ENCODE measurements at places on chromosomes 5 and 9.
A peak's percentile ranks its signal among the peaks of the same experiment; 100 is the strongest.

- DNase-seq, result no peak
Observed at GRCh38 chr5:103894882-103895281, 332.3 kb upstream of the NUDT12 start.

- no peak for DNase-seq
Observed at GRCh38 chr5:95963650-95964410, 2.2 kb upstream of the ELL2 start.

GRCh38 chr9:97853844-97854695, 1.0 kb downstream of the FOXE1 start:
- DNase-seq, result no peak

GRCh38 chr5:9201761-9202160, 344.1 kb downstream of the SEMA5A start:
- DNase-seq, result no peak

DNA sequence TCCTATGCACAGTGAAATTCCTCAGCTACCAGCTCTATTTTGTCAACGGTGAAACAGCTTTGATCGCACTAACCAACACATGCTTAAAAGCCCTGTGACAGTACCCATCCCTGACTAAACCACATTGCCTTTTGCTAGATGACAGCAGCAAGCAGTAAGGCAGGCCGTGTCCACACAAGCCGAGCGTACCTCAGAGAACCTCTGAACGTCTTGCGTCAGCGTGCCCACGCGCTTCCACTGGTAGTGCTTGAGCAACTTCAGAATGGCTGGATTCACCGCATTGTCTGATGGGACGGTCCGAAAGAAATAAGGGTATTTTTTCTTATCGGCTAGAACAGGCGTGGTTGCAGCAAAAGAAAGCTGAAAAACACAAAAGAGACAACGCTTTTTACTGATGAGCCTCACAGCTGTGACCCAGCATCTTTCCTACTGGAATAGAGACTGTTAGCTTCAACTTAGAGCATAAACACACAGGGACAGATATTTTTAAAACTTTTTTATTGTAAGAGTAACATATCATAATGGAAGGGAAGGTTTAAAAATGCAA, 167.0 kb downstream of the GABBR2 start:
- DNase-seq, result no peak

DNA sequence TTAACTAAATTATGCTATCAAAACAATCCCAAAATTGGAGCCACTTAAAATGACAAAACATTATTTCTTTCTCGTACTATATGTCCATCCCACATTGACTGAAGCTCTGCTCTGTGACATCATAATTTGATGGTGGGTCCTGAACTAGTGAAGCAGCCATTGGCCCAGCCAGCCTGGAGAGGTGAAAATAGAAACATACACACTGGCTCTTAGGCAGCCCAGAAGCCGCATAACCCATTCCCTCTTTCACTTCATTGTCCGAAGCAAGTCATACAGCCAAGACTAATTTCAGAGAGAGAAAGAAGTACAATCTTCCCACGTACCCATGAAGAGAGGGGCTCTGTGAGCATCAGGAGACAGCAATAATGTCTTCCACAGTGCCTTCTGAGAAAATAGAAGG, 342.5 kb downstream of the NFIB start:
- DNase-seq, result no peak

DNA sequence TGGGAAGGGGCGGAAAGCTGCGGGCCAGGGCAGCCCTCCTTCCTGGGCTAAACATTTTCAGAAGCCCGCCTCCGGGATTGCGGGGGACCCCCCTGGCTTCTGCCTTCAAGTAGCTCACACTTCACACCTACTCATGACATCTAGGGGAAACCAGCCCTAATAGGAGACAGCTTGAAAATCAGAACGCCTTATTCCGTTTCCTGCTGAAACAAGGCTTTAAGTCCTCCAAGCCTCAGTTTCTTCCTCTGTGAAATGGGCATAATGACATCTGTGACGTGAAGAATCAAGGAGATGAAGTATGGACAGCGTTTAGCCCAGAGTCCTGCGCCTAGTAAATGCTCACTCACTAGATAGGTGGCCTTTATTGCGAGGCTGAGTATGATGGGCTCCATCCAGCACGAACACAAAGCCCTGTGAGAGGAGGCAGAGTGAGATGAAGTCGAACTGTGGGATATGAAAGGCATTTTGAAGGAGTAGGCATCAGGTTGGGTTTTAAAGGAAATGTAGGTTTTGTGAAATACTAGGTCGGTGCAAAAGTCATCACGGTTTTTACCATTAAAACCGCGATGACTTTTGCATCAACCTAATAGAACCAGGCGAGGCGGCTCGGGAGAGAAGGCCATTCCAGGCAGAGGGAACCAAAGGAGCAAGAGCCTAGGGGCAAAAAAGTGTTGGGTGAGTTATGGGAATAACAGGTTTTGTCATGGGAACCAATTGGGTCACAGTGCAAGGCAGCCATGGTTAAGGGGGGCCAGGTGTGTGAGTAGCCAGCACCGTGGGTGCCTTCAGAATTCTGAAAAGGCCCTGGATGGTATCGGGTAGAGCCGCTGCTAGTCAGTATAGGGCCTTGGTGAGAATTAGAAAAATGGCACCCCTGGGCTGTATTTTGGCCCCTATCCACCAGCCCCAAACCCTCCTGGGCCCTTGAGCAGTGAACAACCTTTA, 1.0 kb upstream of the TSC1 start:
- DNase-seq, result no peak

DNA sequence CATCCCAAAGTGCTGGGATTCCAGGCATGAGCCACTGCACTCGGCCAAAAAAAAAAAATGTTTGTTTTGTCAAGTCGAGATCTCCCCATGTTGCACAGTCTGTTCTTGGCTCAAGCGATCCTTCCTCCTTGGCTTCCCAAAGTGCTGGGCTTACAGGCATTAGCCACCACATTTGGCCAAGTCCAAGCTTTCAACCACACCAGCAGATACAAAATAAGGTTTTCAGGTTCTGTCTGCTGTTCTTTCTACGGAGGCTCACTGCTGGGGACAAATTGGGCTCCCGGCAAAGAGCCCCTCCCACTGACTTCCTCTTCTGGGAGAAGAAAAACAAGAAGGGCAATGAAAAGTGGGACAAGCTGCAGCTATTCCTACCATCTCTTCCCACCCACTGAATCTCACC, 37.6 kb upstream of the GGTA1 start:
- no peak for DNase-seq

GRCh38 chr5:178817506-178817905, 42.2 kb upstream of the ZNF354B start:
- no peak for DNase-seq

DNA sequence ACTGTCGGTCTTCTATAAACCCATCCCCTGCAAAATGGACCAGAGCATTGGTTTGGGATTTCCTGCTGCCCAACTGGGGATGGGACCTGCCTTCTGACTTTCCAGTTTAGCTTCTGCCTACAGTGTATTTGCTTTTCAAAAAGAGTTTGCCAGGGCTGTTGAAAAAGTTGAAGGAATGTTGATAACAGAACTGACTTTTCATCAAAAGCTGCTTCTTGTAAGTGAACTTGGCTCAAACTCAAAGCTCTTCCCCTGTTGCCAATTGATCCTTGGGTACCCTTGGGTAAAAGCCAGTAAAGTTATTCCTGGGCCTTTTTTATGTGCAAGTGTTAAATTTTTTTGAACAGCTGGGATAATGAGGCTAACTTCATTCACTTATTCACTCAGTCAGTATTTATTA, 142.9 kb upstream of the SLC30A5 start:
- DNase-seq, result no peak

- DNase-seq, result no peak
Observed at GRCh38 chr9:15909297-15909696, 356.5 kb downstream of the CCDC171 start.

GRCh38 chr5:38258319-38259061, at the start of gene EGFLAM:
TSS of gene EGFLAM (plus strand) at chr5:38258559. CDS start at chr5:38258755, 196 bp downstream.
- DNase-seq, result no peak

DNA sequence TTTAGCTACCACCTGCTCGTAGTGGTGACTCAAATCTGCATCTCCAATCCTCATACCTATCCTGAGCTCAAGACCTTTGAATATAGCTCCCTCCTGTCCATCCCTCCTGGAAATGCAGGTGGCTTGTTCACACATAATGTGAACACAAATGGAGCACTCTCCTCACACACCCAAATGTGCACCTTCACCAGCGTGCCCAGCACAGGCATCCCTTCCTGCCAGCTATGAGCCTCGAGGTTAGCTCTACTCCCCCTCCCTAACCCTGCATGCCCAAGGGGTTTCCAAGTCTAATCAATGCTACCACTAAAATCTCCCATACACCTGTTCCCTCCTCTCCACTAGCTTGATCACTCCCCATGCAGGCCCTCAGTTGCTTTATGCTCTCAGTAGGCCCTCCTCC, 2.2 kb upstream of the TGFBI start:
- DNase-seq, result no peak

DNA sequence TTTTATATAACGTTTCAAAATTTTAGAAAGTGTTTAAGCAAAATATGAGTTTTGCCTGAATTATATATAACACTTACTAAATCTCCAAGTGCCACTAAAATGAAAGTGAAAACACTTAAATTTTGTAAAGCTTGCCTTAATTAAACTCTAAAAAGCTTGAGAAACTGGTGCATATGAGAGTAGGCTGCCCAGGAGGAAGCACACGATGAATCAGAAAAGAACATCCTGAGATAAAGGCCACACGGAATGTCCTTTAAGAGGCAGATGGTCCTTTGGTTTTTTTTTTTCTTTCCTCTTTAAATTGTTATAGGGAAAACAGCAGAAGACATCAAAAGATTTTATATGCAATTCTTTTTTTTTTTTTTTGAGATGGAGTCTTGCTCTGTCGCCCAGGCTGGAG, 60.3 kb downstream of the HABP4 start:
- no peak for DNase-seq

- no peak for DNase-seq
Observed at GRCh38 chr5:16656561-16657191, 39.9 kb upstream of the RETREG1 start.

GRCh38 chr5:157186309-157187045, 5.8 kb downstream of the ITK start:
- DNase-seq, result no peak

DNA sequence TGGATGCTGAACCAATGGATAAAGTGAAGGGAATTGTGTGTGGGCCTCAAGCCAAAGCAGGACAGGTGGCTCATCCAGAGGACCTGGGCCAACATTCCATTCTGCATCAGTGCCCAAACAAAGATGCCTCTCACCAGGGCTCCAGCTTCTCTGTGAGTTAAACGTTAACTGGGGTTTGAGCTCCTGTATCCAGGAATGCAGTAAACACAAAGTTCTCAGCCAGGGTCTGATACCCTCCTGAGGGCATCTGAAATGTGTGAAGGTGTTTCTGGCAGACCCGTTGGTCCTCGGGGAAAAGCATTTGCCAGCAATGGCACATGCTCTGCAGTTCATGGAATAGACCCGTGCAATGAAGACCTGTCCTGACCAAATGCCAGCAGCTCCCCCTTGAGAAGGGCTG, 33.9 kb upstream of the AOPEP start:
- no peak for DNase-seq

- no peak for DNase-seq
Observed at GRCh38 chr5:27318701-27319100, 280.3 kb upstream of the CDH9 start.

- no peak for DNase-seq
Observed at GRCh38 chr5:122310889-122311288, 1.1 kb upstream of the SNCAIP start.

DNA sequence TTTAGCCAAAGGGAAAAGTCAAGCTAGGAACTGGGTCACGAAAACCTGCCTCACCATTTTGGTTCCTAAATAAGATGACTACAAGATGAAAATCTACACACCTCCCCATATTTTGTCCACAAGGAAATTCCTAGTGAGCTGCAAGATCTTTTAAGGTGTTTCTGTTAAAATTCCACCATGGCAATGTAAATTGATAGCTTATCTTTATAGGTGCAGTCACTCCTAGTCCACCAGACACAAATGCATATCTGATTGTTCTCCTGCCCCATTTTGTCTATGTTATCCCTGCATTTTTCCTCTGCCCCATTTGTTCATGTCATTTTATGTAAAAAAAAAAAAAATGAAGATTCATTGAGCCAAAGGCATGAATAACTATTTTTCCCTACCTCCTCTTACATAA, 41.1 kb upstream of the SELENOP start:
- no peak for DNase-seq

DNA sequence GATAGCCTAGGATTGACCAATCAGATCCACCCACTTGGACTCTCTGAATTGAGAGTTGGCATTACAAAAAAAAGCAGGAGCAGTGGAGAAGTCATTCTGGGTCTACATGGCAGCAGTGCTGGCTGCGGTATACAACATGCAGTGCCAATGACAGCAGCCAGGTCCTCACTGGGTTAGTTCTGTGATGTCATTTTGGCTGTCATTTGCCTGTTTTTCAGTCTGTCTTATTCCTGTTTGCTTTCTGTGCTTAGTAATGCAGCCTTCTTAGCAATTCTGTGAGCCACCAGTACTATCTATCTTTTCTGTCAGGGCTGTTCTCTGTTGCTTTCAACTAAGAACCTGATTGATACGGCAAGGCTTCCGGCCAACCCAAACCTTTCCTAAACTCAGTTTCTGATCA, 471.8 kb downstream of the BNC2 start:
- DNase-seq, result no peak

- no peak for DNase-seq
Observed at GRCh38 chr5:95237324-95237723, 47.6 kb downstream of the MCTP1 start.

DNA sequence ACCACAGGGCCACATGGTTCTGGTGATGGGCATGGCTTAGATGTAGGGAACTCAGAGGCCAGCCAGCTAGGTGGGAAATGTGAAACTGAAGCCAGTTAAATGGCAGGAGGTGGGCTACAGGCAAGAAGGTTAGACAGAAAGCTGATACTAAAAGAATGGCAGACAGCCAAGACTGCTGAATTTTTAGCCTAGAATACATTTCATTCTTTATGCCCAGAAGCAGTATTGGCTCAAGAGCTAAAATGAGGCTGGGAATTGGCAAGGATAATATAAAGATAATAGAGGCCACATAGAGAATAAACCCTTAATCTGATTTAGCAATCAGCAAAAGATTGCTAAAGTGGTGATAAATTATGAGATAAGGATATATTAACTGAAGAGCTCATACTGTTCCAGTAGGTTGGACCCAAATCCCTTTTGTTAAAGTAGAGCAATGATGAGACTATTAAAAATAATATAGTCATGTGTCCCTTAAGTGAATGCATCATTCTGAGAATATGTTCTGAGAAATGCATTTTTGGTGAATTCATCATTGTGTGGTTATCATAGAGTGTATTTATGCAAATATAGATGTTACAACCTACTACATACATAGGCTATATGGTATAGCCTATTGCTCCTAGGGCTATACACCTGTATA, 234.3 kb downstream of the CHSY3 start:
- DNase-seq, result peak; percentile 13

DNA sequence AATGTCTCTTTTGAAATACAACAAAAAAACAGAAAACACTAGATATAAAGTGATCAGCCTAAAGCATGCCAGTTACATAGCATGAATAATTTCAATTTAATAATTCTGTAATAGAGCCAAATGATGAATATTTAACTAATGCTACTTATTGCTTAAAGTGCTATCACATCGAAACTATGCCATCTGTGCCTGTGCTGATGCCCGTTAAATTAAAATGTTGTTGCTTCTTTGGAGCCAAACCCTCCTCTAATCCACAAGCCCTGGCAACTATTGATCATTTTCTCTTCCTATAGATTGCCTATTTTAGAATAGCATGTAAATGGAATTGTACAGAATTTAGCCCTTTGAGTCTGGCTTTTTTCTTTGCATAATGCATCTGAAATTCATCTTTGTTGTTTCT, 356.2 kb downstream of the CHSY3 start:
- DNase-seq, result no peak

- DNase-seq, result no peak
Observed at GRCh38 chr9:89722712-89723111, 117.9 kb downstream of the GADD45G start.

Data from urinary bladder (tissue), 4 donors.